GM12878 (cell line): ENCODE measurements at places on chromosomes 7 and 10.

GRCh38 chr7:90621747-90622140, 25.6 kb downstream of the CDK14 start:
- no peak overlapping the region for H3K27ac ChIP-seq
- no peak overlapping the region for H3K4me3 ChIP-seq
- H3K36me3 ChIP-seq: no peaks in the 10 kb centered on the region; the same call in 1 of the 2 replicates
- no peaks in the 10 kb centered on the region for H3K27me3 ChIP-seq
- no peak for DNase-seq

- no peaks in the 10 kb centered on the region; the same call in 1 of the 2 replicates for H3K36me3 ChIP-seq
- DNase-seq: no peak
- H3K4me3 ChIP-seq: no peak overlapping the region
- H3K4me1 ChIP-seq: no peaks in the 10 kb centered on the region
- H3K27me3 ChIP-seq: no peaks in the 10 kb centered on the region
- no peak overlapping the region for H3K27ac ChIP-seq
Measured at GRCh38 chr7:75938921-75939320, 24.0 kb downstream of the POR start.

DNA sequence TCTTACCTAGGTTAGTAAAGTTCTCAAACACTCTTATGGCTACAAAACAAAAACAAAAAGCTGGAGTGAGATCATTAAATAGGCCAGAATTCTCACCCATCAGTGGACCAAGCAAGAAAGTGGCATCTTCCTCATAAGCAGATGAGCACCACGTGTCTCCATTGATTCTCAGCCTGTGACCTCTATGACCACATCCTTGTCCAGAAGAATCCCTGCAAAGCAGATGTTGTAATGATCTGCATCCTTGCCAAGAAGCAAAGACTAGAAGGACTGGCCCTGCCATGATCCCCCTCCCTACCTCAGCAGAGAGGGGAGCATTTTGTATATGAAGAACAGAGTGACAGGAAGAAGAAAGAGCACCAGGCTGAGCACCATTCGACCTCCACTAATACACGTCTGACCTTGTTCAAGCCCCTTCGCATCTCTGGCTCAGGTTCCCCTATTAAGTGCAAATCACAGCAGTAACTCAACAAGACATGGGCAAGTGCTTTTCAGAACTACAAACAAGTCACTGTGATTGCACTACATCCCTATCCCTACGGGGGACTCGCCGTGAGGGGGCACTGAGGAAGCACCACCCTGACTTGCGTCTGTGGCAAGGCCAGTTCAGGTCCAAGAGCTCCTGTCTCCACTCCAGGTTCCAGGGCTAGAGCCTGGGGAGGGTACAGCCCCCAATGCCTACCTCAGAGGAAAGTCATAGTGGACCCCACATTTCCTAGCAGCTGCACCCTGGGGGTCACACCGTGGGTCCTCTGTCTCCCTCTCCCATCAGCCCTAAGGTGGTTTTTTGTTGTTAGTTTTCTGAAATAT, 22.2 kb upstream of the RASSF4 start:
- H3K4me1 ChIP-seq: peaks cover 8% of the 10 kb centered on the region
- no peaks in the 10 kb centered on the region for H3K36me3 ChIP-seq
- no peak overlapping the region for H3K4me3 ChIP-seq
- no peaks in the 10 kb centered on the region for H3K27me3 ChIP-seq
- H3K27ac ChIP-seq: no peak overlapping the region
- no peak for DNase-seq

GRCh38 chr10:74507951-74508350, 318.4 kb upstream of the KAT6B start:
- H3K4me3 ChIP-seq: no peak overlapping the region
- no peak overlapping the region for H3K27ac ChIP-seq
- H3K4me1 ChIP-seq: no peaks in the 10 kb centered on the region
- H3K27me3 ChIP-seq: no peaks in the 10 kb centered on the region
- no peak for DNase-seq

DNA sequence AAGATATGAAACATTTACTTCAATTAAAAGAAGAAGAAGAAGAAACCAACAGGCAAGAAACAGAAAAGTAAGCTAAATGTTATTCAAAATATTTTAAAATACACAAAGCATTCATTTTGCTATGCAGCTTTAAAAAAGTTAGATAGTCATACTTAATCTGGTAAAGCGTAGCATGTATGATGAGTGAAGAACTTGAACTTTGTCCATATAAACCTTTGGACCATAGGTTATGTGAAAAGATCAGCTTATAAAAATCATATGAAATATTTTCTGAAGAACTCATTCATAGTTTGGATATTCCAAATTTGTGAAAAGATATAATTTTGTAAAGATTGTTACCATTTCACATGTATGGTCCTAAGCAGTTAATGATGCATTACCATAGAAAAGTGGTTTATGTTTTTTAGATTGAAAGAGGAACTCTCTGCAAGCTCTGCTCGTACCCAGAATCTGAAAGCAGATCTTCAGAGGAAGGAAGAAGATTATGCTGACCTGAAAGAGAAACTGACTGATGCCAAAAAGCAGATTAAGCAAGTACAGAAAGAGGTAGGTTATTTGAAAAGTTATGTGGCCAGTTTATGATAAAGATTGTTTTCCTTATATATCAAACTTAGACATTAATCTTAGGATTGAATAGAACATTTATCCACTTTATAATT, 37.3 kb downstream of the KIF20B start:
- H3K27me3 ChIP-seq: no peaks in the 10 kb centered on the region
- H3K4me1 ChIP-seq: peaks cover 14% of the 10 kb centered on the region; the same call in 1 of the 2 replicates
- H3K27ac ChIP-seq: peak overlapping the region; percentile 64
- DNase-seq: peak; percentile 55

GRCh38 chr10:79417731-79418130, 27.7 kb downstream of the ZCCHC24 start:
- no peak overlapping the region for H3K4me3 ChIP-seq
- peaks cover 6% of the 10 kb centered on the region for H3K4me1 ChIP-seq
- no peak overlapping the region for H3K27ac ChIP-seq
- no peaks in the 10 kb centered on the region for H3K36me3 ChIP-seq
- DNase-seq: no peak

DNA sequence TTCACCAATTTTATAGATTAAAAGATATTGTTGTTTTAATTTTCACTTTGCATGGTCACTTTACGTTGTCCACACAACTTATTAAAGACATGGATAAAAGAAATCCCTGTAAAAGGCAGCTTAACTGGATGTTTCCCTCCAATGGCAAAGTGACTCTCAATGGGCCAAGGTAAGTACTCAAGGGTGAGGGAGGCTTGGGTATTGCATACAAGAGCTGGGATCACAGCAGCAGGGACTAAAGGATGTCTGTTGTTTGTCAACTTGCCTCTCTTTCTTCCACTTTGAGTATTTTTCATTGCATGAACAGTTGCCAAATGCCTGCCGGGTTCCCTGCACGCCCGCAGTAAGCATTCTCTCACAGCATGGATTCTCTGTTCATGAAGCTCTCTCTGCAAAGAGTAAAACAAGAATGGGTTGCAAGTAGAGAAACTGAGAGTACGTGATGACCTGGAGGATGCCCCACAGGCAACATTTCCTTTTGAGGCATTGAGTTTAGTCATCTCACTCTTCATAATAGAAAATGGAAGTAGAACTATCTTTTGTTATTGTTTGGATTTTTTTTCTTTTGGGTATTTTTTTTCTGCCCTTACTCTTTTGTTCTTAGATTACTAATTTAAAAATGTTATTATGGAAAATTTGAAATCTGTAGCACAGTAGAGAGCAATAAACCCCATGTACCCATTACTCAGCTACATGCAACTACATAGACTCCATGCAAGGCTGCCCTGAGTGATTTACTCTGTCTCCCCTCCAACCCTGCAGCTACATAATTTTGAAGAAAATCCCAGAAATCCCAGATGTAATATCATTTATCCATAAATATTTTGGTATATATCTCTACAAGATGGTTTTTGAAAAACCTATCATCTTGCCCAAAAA, 26.3 kb downstream of the GPR141 start:
- no peaks in the 10 kb centered on the region for H3K27me3 ChIP-seq
- H3K4me3 ChIP-seq: peak overlapping the region; percentile 25; the same call in 1 of the 2 replicates
- peak; percentile 75 for DNase-seq
- peaks cover 13% of the 10 kb centered on the region for H3K4me1 ChIP-seq
- peak overlapping the region; percentile 40; the same call in 1 of the 2 replicates for H3K27ac ChIP-seq

GRCh38 chr7:33626869-33627268, 278.5 kb upstream of the BMPER start:
- DNase-seq: no peak
- no peaks in the 10 kb centered on the region for H3K27me3 ChIP-seq
- H3K4me1 ChIP-seq: no peaks in the 10 kb centered on the region

GRCh38 chr10:29730969-29731368, 96.2 kb upstream of the SVIL start:
- no peaks in the 10 kb centered on the region; the same call in 1 of the 2 replicates for H3K36me3 ChIP-seq
- H3K27ac ChIP-seq: no peak overlapping the region
- no peaks in the 10 kb centered on the region for H3K4me1 ChIP-seq
- DNase-seq: no peak
- H3K4me3 ChIP-seq: no peak overlapping the region

DNA sequence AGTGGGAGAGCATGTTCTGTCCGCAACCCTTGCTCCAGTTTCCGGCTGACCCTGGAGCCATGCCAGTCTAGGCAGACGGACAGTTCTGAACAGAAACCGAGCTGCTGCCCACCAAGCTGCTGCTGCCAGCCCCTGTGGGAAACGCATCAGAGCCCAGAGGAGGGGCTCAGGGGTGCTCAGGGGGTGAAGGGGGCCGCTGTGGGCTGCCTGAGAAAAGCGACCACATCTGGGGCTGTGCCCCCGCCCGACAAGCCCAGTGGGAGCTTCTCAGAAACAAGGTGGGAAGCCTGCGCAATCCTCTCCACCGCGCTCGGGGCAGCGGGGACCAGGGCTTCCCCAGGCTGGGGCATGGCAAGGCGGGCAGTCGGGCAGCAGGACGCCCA, 38.8 kb upstream of the CFAP46 start:
- H3K27ac ChIP-seq: no peak overlapping the region
- H3K4me1 ChIP-seq: no peaks in the 10 kb centered on the region
- no peaks in the 10 kb centered on the region for H3K36me3 ChIP-seq
- H3K27me3 ChIP-seq: no peaks in the 10 kb centered on the region
- no peak overlapping the region for H3K4me3 ChIP-seq
- DNase-seq: no peak

DNA sequence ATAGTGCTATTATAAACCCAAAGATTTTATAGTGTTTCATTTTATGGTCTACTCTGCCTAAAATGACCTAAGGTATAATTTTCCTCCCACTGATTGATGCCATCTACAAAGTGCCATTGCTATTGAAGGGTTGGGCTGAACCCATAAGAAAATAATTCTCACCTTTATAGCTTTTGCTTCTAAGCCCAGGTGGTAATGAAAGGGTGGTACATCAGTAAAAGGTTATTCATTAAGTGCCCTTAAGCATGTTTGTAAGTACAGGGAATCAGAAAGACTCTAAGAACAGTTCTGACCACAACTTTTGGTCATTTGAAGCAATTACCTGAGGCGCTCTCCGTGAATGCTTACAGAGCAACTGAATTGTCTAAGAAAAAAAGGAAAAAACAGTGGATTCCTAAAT, 1247.3 kb downstream of the NXPH1 start:
- H3K4me3 ChIP-seq: no peak overlapping the region
- no peak for DNase-seq
- no peaks in the 10 kb centered on the region for H3K36me3 ChIP-seq
- no peaks in the 10 kb centered on the region for H3K4me1 ChIP-seq
- no peak overlapping the region for H3K27ac ChIP-seq

DNA sequence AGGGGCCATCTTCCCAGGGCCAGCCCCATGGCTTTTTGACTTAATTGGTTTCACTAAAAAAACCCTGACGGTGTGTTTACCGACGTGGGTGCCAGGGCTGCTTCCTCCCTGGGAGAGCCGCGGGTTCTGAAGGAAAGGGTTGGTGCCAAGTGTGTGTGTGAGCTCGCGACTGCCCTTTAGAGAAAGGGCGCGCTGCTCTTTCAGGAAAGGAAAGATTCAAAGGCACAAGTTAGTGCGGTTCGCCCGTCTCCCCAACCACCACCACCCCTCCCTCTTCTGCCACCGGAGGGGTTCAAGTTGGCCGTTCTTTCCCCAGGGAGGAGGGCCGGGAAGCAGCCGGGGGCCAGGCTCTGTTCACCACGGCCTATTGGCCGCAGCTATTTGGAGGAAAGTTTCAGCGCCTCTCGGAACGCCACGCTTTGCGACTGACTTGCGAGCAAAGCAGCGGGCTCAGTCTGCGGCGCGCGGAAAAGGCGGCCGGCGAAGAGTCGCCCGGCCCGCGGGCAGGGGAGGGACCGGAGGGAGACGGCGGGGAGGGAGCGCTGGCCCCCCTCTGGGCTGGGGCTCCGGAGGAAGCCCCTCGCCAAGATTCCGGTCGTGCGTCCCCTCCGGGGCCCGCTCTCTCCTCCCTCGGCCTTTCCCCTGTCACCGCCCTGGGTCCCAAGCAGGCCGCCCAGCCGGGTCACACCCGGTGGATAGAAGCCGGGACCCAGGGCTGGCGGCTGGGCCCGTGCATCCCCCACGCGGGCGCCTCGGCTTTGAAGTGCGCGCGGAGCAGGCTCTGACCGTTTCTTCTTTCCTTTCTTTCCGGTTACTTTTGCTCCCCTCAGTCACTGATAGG, 165.9 kb upstream of the PPP1R3A start:
- peaks cover 6% of the 10 kb centered on the region for H3K27me3 ChIP-seq
- peak overlapping the region; percentile 68; the same call in 1 of the 2 replicates for H3K4me3 ChIP-seq
- no peaks in the 10 kb centered on the region for H3K36me3 ChIP-seq
- DNase-seq: no peak
- H3K4me1 ChIP-seq: no peaks in the 10 kb centered on the region; the same call in 1 of the 2 replicates

DNA sequence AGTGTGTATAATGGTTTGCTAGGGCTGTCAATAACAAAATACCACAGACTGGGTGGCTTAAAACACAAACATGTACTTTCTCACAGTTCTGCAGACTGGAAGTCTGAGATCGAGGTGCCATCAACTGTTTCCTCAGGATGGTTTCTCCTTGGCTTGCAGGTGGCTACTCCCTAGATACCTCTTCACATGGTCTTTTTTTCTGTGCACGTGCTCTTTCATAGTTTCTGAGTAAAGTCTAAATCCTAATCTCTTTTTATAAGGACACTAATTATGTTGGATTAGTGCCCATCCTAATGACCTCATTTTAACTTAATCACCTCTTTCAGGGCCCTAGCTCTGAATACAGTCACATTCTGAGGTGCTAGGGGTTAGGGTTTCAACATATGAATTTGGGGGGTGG, 65.9 kb downstream of the AMPH start:
- no peak overlapping the region for H3K27ac ChIP-seq
- no peak overlapping the region for H3K4me3 ChIP-seq
- H3K4me1 ChIP-seq: no peaks in the 10 kb centered on the region
- no peaks in the 10 kb centered on the region for H3K27me3 ChIP-seq

DNA sequence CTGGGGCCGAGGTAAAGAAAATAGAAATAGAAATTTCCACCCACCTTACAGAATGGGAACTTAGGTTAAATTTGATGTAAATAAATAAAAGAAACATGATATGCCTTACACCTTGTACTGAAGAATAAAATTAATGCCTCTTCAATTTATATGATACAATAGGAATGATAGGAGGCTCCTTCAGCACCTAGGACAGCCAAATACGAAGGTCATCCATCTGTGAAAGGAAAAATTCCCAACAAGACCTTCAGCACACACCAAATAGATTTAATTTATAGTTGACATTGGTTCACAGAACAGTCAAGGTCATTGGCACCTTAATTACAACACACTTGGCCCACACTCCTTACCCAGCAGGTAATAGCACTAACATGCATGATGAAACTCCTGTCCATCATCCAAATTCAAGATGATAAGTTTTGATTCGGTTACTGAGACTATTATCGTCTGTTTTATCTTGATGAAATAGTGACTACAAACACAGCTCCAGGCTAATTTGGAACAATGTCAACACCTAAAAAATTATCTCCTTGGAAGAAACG, 250.9 kb downstream of the SNX13 start:
- H3K4me3 ChIP-seq: no peak overlapping the region
- H3K4me1 ChIP-seq: no peaks in the 10 kb centered on the region
- H3K36me3 ChIP-seq: no peaks in the 10 kb centered on the region
- no peak for DNase-seq
- H3K27me3 ChIP-seq: no peaks in the 10 kb centered on the region

- no peaks in the 10 kb centered on the region for H3K27me3 ChIP-seq
- peaks cover 2% of the 10 kb centered on the region; the same call in 1 of the 2 replicates for H3K36me3 ChIP-seq
- H3K4me3 ChIP-seq: no peak overlapping the region
- H3K4me1 ChIP-seq: peaks cover 13% of the 10 kb centered on the region
Measured at GRCh38 chr7:129906700-129907099, 46.1 kb downstream of the UBE2H start.
